Esophagus squamous epithelium (tissue), 5 donors: ENCODE measurements at places on chromosomes 1 and 21.

DNA sequence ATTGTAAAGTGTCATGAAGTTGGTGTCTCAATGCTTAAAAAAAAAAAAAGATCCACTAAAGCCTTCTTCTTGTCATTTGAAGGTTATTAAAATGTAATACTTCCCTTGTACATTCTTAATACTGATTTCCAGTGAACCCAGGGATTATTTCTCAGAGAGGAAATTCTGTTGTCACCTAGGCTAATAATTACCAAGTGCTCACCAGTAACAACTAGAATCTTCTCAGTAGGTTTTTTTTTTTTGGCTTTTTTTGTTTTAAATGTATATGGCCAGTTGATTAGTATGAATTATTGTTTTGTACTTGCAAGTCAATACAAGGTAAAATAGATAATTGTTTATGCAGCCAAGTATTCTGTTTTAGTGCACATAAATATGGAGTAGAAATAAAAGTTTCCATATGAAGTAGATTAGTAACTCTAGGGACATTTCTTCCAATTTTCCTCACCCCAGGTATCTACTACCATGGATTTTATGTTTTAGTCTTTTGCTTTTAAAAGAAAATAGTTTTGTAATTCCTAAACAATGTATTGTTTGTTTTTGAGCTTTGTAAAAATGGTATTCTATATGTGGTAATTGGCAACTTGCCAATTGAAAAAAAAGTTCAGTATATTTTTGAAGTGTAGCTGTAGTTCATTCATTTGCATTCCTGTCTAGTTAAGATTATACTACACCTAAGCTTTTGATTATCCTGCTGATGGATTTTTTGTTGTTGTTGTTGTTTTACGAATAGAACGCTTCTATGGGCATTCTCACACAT lies 21.9 kb downstream of the LAMC1 start:
- no peak for DNase-seq

- no peak for DNase-seq
Observed at GRCh38 chr1:33004613-33005012, 32.1 kb downstream of the AK2 start.

- DNase-seq, result no peak
Observed at GRCh38 chr1:114457675-114458236, 53.2 kb downstream of the TRIM33 start.

DNA sequence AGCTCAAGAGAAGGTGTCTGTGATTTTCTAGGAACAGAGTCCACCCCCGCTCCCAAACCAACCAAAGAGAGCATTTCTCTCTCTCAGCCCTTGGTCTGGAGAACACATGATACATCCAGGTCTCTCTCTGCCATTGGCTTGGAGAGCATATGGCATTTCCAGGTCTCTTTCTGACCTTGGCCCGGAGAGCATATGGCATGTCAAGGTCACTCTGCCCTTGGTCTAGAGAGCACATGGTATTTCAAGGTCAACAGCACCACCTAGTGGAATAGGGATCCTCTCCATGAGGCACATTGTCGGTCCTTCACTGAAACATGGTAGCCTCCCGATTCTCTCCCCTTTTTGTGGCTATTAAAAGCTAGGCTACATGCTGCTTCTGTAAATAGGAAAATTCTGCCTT lies 437.7 kb upstream of the OLFM3 start:
- no peak for DNase-seq

GRCh38 chr1:111218701-111219556 lies 8.6 kb upstream of the CHI3L2 start:
- no peak for DNase-seq
